ENCODE measurements at places on chromosomes 3 and 15.

- no peak for DNase-seq
These were observed 106.0 kb downstream of the LRIG1 start for GRCh38 chr3:66394753-66395249.

DNA sequence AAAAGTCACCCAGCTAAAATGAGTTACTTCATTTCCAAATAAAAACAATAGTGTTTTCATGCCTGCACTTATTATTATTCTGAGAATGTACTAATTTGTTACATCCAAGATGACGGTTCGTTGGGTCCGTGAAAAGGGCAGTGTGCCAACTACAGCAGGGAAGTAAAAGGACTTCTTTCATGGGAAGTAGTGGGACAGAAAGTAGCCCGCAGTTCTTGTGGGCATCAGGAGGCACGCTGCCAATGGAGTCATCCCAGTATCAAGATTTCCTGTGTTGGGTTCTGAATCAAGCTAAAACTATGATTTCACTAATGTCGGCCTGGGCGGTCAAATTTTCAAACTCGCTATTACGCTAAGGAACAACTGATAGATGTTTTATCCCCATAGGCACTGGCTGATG lies 254.5 kb upstream of the SOX2 start:
- no peak for DNase-seq

GRCh38 chr3:67037615-67038014 lies 39.5 kb downstream of the KBTBD8 start:
- DNase-seq, result peak; percentile 18

DNA sequence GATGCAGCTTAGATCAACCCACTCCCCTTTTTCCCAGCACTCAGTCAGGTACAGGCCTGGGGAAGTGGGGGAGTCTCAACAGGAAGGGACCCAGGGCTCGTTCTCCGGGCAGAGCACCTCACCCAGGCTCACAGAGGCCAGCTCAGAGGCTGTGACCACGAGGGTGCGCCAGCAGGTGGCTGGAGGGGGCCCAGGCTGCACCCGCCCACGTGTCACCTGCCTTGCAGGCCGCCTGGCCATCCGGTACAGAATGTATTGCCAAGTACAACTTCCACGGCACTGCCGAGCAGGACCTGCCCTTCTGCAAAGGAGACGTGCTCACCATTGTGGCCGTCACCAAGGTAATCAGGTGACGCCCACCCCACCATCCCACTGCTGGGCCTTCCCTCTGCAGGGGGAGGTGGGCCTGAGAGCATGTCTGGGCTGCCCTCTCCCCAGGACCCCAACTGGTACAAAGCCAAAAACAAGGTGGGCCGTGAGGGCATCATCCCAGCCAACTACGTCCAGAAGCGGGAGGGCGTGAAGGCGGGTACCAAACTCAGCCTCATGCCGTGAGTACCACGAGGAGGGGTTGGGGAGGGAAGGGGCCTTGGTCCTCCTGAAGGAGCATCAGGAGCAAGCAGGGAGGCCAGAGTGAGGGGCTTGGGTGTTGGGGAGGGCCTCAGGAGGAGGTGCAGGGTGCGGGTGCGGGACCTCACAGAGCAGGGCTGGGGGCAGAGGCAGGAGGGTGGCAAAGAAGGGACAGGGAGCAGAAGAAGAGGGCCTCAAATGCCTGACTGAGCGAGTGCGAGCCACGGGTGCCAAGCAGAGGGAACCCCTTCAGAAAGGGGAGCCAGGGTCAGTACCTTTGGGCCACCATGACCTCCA lies 14.0 kb upstream of the LMAN1L start:
- peak; percentile 53 for DNase-seq

- no peak for DNase-seq
These were observed 17.7 kb upstream of the FEM1B start for GRCh38 chr15:68259883-68260282.

- DNase-seq, result no peak
These were observed 6.3 kb downstream of the INSYN1 start for GRCh38 chr15:73746883-73747282.

DNA sequence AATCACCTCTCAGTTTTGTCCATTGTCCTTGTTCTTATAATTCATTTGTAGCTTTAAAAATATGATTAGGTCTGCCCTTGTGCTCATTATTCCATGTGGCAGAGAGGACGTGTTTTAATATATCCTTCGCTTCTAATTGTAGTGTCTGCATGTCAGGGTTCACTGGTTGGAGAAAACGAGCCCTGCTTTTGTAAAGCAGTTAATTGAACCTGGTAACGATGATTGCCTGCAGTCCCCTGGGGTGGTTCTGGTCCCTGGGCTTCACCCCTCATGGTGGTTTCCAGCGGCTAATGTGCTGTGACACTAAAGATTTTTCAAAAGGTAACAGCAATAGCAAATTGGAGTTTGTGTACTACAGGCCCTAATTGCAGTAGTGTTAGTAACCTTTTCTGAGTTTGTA lies 299.6 kb downstream of the CACNA2D3 start:
- DNase-seq, result no peak

GRCh38 chr3:93994056-93994455 lies 14.1 kb downstream of the ARL13B start:
- no peak for DNase-seq

DNA sequence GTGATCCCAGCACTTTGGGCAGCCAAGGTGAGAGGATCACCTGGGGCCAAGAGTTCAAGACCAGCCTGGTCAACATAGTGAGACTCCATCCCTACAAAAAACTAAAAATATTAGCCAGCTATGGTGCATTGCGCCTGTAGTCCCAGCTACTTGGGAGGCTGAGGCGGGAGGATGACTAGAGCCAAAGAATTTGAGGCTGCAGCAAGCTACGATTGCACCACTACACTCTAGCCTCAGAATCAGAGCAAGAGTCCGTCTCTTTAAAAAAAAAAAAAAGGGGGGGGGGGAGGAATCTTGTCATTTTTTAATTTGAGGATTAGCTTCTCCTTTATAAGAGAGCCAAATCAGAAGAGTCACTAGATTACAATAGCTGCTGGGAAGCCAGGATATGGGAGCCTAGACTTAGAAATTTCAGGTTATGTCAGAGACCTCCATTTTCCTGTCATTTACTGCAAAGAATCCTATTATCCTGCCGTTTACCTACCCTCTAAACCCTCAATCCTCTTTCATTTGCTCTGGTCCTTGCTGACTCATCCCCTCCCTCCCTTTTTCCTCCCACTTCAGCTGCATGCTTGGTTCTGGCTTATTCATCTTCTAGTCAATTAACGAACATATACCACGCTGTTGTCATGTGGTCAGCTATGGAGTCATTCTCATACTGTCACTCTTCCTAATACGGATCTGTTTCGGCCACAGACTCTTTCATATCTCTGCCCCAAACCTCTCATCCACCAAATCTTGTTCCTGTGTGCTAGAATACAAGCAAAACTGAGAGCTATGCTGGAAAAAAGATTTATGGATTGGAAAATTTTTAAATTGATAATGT lies 83.8 kb upstream of the PPIB start:
- no peak for DNase-seq

- DNase-seq, result peak; percentile 82
These were observed 2.5 kb downstream of the ANP32A start for GRCh38 chr15:68818066-68818768.

GRCh38 chr15:49889536-49889935 lies 229.5 kb downstream of the ATP8B4 start:
- no peak for DNase-seq

DNA sequence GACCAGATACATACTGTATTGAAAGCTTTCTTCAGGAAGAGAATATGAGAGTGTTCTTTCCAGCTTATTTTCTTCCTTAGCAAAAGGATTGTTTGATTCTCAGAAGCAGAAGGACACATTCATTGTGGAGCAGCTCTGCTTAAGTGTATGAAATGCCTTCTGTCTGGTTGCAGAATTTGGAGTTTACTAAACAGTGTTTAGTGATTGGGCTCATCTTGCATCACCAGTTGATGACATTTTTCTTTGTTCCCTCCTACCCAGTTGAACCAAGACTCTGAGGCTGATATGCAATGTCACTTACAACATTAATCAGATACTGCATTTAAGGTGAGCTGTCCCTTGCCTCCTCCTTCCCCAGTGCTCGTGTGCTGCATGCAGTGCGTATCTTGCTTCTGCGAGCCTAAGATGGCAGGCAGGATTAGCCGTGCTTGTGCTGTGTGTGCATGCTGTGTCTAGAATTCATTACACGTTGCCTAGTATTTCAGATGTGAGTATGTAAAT lies 18.4 kb downstream of the ZBTB38 start:
- no peak for DNase-seq

DNA sequence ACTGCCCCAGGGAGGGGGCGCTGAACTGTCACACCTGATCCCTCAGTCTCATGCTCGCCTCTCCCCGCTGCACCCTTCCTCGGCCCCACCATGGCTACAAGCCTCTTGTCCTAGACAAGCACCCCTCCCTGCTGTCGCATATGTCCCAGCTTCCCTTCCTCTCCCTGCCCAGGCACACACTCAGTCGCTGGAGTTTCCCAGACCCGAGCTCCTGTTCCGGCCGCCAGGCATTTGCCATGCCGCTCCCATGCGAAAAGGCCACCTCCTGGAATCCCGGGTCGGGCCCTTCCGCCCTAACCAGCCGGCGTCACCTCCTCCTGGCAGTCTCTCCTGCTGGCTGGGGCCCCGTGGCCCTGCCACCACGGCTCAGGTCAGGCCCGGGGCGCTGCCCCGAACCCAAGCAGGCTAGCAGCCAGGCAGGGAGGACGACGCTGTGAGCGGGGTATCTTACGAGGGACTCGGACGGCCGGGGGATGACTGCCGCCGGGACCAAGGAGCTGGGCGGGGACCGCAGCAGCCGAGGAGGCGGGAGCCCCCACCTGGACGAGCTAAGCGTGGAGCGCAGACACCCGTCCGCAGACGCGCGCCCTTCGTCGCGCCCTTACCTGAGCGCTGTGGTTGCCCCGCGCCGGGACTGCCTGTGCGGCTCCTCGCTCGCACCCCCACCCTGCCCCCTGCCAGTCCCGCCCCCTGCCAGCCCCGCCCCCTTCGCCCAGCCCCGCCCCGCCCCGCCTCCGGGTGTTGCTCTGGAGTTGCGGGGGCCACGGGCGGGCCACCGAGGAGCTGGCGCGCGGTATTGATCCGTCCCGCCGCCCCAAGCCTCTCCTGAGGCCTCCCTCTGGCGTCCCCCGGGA lies at the start of gene ALS2CL:
TSS of gene ALS2CL (minus strand) at position 642 of the 854 bp plus-strand sequence. CDS start 4,239 bp downstream, outside the sequence.
- peak; percentile 5 for DNase-seq

Measured in NAMALWA (cell line).